Hepatocyte (in vitro differentiated cells): ENCODE measurements at places on chromosomes 5 and 9.

DNA sequence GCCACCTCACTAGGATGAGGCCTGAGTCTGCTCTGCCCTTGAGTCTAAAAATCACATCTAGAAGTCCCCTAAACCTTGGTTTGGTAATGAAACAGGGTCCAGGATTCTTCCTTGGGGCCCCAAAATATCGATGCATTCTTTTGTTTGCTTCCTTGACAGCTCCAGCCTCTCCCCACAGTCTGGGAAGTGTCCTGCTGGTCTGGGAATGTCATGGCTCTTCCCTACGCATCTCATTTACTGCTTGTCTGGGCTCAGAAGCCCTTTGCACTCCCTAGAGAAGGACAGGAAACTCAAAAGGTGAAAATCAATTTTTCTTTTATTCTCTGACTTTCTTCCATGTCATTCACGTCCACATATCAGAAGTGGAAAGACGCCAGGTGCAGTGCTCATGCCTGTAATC lies 115.8 kb downstream of the DRD1 start:
- no peak for DNase-seq

DNA sequence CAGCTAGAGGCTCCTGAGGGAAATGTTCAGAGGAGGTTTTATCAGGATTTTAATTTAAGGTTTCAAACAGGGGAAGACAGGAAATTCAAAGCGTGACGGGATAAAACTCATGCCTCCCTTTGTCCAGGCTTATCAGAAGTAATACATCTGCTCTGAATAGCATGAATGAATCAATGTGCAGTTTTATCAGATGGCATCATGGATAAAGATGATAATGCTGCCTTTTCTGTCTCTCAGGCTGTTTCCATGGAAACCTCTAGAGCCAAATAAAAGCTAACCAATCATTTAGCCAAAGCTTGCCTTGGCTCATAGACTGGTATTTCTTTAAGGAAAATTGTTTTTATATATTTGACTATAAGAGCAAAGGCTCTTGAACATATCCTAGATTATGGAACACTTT lies 16.4 kb downstream of the MFAP3 start:
- DNase-seq, result no peak

DNA sequence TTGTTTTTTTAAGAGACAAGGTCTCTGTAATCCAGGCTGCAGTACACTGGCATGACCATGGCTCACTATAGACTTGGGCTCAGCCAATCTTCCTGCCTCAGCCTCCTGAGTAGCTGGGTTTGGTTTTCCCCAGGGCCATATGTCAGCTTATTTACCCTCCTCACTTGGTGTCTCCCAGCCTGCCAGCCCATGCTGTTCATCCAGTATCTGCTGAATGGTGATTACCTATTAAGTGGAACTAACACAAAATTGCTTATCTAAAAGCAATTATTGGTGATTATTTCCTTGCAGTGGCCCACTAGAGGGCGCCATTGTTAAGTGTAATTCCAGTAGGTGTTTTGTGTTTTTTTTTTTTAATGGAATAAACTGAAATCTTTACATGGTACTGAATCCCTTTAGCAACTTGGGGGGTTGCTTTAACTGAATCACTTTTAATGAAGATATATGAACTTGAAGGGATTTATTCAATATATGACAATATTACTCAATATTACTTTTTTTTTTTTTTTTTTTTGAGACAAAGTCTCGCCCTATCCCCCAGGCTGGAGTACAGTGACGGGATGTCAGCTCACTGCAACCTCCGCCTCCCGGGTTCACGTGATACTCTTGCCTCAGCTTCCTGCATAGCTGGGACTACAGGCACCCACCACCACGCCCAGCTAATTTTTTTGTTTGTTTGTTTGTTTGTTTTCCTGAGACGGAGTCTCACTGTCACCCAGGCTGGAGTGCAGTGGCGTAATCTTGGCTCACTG lies 13.8 kb downstream of the EXOSC2 start:
- peak; percentile 84 for DNase-seq

- DNase-seq, result peak; percentile 46
These were observed 83.0 kb upstream of the GLIS3 start for GRCh38 chr9:4382722-4383317.

DNA sequence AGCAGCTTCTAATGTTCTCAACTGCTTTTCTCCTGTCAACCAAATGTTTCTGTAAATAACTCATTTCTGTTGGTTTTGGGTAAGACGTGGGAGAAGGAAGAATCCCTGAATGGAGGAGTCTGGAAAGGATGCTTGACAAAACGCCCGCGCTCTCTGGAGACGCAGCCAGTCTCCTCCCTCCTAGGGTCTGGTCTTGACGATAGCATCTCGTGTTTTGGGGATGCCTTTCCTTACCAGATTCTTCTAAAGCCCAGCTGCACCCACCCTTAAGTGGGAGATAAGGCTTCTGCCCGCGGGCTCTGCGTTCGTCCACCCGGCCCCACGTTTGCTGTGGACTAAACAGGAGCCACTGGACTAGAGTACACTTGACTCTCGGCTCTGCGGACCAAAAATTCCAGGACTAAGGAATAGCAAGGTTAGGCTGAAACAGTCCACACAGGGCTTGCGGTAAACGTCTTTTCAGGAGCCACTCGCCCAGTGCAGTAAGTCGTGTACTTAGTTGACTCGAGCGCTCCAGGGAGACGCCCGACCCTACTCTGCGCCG lies 491 bp upstream of the CTSL start:
- DNase-seq, result peak; percentile 38

GRCh38 chr9:2213830-2214468 lies 198.8 kb downstream of the SMARCA2 start:
- no peak for DNase-seq

- DNase-seq, result no peak
These were observed 53.7 kb downstream of the TLE1 start for GRCh38 chr9:81635521-81636254.

- no peak for DNase-seq
These were observed 96.3 kb downstream of the PCDH1 start for GRCh38 chr5:141781910-141782309.

GRCh38 chr5:119217183-119217582 lies 138.6 kb upstream of the TNFAIP8 start:
- no peak for DNase-seq

DNA sequence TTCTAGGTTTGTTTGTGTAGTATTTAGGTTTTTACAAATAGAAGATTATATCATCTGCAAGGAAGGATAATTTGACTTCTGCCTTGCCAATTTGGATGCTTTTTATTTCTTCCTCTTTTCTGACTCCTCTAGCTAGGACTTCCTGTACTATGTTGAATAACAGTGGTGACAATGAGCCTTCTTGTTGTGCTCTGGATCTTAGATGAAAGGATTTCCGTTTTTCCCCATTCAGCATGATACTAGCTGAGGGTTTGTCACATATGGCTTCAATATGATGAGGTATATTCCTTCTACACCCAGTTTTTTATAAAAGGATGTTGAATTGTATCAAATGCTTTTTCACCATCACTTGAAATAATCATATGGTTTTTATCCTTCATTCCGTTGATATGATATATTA lies 101.4 kb downstream of the FBXO4 start:
- no peak for DNase-seq
